ENCODE measurements at places on chromosomes 4 and X. TPM values are rescaled to one million over a fixed set of nuclear protein-coding genes. Genes with fewer than 3 reads are reported as not detected.

The EGFL6 gene
- not detected for total RNA-seq

DNA sequence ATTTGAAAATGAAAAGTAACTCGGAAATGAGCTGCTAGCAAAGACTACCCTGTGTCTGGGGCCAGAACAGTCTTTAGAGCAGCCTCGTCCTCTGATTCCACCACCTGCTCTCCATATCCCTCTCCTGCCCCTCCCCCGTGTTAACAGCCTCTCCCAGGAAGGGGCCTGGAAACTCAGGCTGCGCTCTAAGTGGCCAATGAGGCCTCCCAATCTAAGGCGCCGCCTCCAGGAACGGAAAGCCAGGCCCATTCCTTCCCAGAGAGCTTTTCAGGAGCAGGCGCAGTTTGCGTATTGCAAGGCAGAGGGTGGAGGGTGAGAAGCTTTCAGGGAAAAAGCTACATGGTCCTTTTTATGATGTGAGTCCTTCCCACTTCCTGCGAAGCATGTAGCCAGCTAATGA lies 31.2 kb downstream of the RS1 start:
- DNase-seq: no peak

GRCh38 chr4:135921081-135921480 lies 1611.2 kb downstream of the PCDH18 start:
- no peak for DNase-seq

- no peak for DNase-seq
Measured at GRCh38 chr4:62156205-62156604, 956.1 kb downstream of the ADGRL3 start.

Measured in endothelial cell (in vitro differentiated cells).